ENCODE measurements at places on chromosomes 2 and 18.
A peak's percentile ranks its signal among the peaks of the same experiment; 100 is the strongest.

- DNase-seq = no peak
Observed at GRCh38 chr2:3489764-3490115, 29.6 kb downstream of the ADI1 start.

- DNase-seq = no peak
Observed at GRCh38 chr2:203238292-203238703, 520 bp upstream of the CYP20A1 start.

DNA sequence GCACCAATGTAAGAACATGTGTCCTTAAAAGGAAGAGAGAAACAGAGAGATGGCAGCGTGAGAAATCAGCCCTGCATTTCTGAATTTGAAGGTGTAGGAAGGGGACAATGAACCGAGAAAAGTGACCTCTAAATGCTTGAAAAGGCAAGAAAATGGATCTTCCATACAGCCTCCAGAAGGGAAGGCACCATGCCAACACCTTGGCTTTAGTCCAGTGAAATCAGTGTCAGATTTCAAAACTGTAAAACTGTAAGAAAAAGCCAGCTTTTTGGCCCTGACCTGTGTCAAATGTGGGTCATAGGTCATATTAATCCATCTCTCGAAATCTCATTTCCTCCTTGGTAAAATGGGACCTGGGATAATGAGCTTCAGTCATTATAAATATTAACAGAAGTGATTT is 762.3 kb downstream of the DCDC2C start:
- no peak for DNase-seq

- peak; percentile 91 for DNase-seq
Observed at GRCh38 chr2:28566521-28567041, 70.7 kb downstream of the PLB1 start.

GRCh38 chr2:158685646-158686045 is 109.5 kb upstream of the DAPL1 start:
- DNase-seq = no peak

DNA sequence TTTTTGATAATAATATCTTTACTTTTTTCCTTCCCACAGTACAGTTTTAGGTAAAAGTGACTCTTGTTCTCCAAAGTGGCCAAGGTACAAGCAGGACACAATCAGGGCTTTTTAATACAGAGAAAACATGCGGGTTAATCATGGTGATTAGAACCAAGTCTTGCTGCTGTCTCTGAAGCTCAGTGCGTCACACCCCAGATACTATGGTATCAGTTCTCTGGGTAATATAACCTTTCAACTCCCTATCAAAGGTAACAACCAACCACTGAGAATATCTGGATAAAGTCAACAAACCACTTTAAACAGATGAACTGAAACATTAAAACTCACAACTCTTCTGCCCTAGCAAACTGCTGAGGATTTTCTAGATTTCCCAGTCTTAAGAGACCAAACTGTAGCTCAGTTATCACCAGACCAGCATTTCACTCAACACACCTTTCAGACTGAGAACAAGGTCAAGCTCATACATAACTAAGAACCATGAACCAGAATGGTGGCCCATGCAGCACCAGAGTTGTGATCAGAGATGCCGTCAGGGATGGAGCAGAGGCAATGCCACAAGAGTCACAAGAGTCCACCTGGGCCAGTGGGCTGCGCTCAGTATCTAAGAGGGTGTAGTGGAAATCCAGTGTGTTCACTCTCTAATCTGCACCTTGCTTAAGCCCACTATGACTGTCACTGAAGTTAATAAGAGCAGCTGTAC is 103.0 kb downstream of the UXS1 start:
- DNase-seq = no peak

- no peak for DNase-seq
Observed at GRCh38 chr2:32688541-32688940, 60.7 kb downstream of the TTC27 start.
